Mesothelial cell of epicardium (in vitro differentiated cells): ENCODE measurements at places on chromosomes 3 and 15. TPM values are rescaled to one million over a fixed set of nuclear protein-coding genes. Genes with fewer than 3 reads are reported as not detected.

The ARPC4 gene
- 128 to 138 TPM (median 131 TPM) in 3 replicates for total RNA-seq

The SLC22A13 gene
- total RNA-seq, result 0.34 to 0.85 TPM (median 0.75 TPM) in 3 replicates

The C2CD4B gene
- total RNA-seq, result not detected in 3 replicates

The CASR gene
- total RNA-seq, result 0.02 TPM in 2 of 3 replicates, not detected in the other

The IGSF10 gene
- 5.1 to 6.0 TPM (median 5.6 TPM) in 3 replicates for total RNA-seq

The PDZRN3 gene
- total RNA-seq, result 42.9 to 48.4 TPM (median 43.4 TPM) in 3 replicates

The YEATS2 gene
- total RNA-seq, result 65.5 to 72.7 TPM (median 66.0 TPM) in 3 replicates

The TMEM158 gene
- 3.6 to 5.1 TPM (median 4.3 TPM) in 3 replicates for total RNA-seq

The KIF15 gene
- total RNA-seq, result 10.6 to 11.3 TPM (median 10.7 TPM) in 3 replicates

The IL17RD gene
- 27.5 to 30.3 TPM (median 27.9 TPM) in 3 replicates for total RNA-seq

The C3orf22 gene
- 0.22 to 0.38 TPM in 2 of 3 replicates, not detected in the other for total RNA-seq

The CLRN1 gene
- not detected in 3 replicates for total RNA-seq

The ADIPOQ gene
- not detected in 3 replicates for total RNA-seq

The ADGRG7 gene
- not detected in 3 replicates for total RNA-seq

The C3orf62 gene
- 13.2 to 14.7 TPM (median 13.4 TPM) in 3 replicates for total RNA-seq

The FBXW12 gene
- 0.47 to 0.66 TPM (median 0.51 TPM) in 3 replicates for total RNA-seq

The CYP1A2 gene
- 0.09 TPM in 1 of 3 replicates, not detected in the others for total RNA-seq

The CD86 gene
- 0.33 to 0.47 TPM (median 0.34 TPM) in 3 replicates for total RNA-seq

The GOLGA6A gene
- total RNA-seq, result 0.20 to 0.94 TPM (median 0.29 TPM) in 3 replicates
